ENCODE measurements at places on chromosomes 16 and 17.

DNA sequence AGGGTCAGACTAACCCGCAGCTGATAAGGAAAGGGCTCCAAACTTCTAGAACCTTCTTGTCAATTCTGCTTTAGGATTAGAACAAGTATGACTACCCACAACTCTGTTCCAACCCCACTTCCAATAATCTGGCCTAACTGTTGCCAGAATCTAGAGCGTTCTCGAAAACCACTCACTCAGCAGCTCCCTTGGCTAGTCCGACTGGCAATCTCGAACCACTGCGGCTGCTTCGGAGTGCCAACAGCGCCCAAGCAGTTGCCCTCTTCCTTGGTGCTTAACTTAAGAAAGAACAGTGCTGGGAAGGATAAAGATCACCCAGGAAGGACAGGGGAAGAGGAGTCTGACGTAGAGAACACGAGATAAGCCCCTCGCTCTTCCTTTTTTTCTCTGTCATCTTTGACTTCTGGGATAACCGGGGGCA, 818 bp downstream of the DNAJC7 start:
- no peak for DNase-seq

DNA sequence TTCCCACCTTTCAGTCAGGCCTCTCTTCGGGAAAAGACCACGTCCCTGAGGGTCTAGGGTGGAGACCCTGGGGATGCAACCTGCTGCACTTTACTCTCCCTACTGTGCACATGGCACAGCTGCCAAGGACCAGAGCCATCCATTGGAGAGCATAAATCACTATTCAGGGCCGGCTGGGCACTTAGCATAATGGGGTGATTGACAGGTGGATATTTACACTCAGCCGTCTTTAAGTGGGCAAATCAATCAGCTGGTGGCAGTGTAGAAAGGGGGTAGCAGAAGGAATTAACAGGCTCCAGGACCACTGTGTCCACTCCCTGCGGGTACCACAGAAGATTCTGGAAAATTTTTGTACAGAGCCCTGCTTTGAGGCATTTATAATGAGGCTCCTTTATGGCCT, 87.3 kb upstream of the IRX6 start:
- no peak for DNase-seq

- no peak for DNase-seq
Measured at GRCh38 chr16:84931506-84931905, 79.8 kb downstream of the ZDHHC7 start.

- DNase-seq = no peak
Measured at GRCh38 chr16:54363766-54364165, 77.2 kb upstream of the IRX3 start.

DNA sequence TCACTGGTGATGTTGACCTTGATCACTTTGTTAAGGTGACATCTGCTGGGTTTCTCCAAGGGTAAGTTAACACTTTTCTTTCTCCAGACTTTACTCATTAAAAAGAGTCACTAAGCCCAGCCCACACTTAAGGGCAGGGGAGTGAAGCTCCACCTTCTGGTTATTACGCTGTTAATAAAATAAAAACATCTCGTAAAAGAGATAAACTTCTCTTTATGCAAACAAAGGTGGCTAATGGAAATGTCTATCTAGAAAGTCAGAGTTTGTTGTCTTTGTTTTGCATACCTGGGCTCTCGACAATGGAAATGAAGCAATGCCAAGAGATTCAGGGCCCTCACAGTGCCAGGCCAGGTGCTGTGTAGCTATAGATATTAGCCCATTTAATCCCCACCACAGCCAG, 134.4 kb downstream of the ZFHX3 start:
- no peak for DNase-seq

GRCh38 chr17:63830278-63830677, 2.8 kb upstream of the FTSJ3 start:
- DNase-seq = no peak

DNA sequence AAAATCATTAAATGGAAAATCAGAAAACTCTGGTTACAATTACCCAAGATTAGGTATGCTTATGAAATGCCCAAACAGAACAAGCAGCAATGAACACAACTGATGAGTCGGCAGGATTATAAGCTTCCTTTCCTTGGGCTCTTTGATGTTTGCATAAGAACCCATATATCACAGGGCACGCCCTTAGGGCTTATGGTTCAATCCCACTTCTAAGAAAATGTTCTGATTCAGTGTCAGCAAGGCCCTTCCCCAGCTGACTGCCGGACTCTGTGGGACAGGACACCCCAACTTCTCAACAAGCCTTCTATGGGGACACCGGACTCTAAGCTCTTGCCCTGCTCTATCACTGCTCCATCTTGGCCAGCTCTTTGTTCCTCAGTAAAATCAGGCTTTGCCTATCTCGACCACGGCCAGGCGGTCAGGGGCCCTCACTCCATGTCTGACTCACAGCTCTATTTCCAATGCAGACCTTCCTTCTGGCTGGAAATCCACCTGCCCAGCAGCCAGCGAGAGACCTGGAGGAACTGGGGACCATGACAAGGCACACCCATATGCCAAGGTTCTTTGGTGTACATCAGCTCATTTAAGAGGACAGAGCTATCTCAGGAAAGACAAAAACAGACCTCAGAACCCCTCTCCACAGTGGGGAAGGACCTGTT, 26.8 kb downstream of the LITAFD start:
- DNase-seq = no peak

GRCh38 chr16:16925432-16925831, 545.3 kb downstream of the XYLT1 start:
- DNase-seq = no peak

Measured in left ventricle myocardium inferior (tissue), 1 donor.